ENCODE measurements at places on chromosomes 11 and 22.

DNA sequence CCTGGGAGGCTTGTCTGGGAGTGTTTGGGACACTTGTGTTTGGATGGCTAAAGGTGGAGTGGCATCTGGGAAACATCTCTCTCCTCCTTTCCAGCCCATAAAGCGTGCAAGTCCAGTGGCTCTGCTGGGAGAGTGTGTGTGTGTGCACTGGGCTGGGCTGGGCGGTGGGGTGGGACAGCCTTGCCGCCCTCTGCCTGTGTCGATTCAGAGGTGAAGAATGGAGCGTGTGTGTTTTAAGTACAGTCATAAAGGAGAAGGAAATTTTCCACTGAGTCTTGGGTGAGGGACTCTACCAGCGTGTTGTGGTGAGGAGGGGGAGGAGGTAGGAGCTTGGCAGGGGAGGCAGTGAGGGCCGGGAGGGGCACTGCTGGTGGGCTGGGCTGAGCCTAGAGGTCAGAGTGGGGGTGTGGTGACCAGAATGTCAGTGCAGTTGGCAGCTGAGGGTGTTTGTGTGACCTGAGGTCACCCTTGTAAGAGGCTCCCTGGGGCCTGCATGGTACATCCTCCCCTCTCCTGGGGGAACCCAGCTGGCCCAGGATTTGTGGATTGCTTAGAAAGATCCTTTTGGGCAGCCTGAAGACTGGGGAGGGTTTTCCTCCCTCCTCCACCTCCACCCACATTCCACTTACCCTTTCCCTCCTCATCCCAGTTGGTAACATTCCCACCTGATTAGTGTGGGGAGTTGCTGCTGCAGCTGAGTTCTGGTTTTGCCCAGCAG, 1.7 kb downstream of the TIMP3 start:
- no peaks in the 10 kb centered on the region for H3K27me3 ChIP-seq
- H3K27ac ChIP-seq: no peak overlapping the region
- H3K4me1 ChIP-seq: peaks cover 30% of the 10 kb centered on the region

DNA sequence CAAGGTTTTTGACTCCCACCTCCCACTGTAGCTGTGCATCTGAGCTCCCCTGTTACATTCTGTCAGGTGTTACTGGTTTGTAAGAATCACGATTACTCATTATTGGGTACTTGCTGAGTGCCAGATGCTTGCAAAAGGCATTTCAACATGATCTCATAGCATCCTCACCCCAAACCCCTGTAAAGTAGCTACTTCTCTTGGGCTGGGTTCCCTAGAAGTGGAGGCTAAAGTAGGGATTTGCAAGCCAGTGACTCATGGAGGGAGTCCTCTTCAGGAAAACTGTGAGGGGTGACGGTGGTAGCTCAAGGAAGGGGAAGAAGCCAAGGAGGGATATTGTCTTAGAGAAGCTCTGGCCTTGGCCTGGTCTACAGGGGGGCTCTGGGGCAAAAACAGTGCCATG, 78.6 kb downstream of the TIMP3 start:
- H3K36me3 ChIP-seq: no peaks in the 10 kb centered on the region
- peak overlapping the region; percentile 78 for H3K27ac ChIP-seq
- peak; percentile 31 for DNase-seq
- no peak overlapping the region for H3K4me3 ChIP-seq
- peaks cover 41% of the 10 kb centered on the region for H3K4me1 ChIP-seq

- no peaks in the 10 kb centered on the region for H3K27me3 ChIP-seq
- no peaks in the 10 kb centered on the region for H3K36me3 ChIP-seq
- H3K4me3 ChIP-seq: no peak overlapping the region
- no peak for DNase-seq
- no peak overlapping the region for H3K27ac ChIP-seq
These were observed 1.4 kb downstream of the HBB start for GRCh38 chr11:5225480-5225871.

DNA sequence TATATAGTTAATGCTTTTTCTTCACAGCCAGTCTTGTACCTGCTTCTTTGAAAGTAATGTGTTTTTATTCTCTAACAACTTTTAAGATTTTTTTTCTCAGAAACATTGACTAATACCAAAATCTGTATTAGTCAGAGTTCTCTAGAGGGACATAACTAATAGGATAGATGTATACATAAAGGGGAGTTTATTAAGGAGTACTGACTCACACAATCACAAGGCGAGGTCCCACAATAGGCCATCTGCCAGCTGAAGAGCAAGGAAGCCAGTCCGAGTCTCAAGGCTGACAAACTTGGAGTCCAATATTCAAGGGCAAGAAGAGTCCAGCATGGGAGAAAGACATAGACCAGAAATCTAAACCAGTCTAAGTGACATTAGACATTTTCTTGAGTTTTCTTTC, 140.0 kb downstream of the RAB38 start:
- H3K27ac ChIP-seq: no peak overlapping the region
- DNase-seq: no peak
- H3K4me3 ChIP-seq: no peak overlapping the region

DNA sequence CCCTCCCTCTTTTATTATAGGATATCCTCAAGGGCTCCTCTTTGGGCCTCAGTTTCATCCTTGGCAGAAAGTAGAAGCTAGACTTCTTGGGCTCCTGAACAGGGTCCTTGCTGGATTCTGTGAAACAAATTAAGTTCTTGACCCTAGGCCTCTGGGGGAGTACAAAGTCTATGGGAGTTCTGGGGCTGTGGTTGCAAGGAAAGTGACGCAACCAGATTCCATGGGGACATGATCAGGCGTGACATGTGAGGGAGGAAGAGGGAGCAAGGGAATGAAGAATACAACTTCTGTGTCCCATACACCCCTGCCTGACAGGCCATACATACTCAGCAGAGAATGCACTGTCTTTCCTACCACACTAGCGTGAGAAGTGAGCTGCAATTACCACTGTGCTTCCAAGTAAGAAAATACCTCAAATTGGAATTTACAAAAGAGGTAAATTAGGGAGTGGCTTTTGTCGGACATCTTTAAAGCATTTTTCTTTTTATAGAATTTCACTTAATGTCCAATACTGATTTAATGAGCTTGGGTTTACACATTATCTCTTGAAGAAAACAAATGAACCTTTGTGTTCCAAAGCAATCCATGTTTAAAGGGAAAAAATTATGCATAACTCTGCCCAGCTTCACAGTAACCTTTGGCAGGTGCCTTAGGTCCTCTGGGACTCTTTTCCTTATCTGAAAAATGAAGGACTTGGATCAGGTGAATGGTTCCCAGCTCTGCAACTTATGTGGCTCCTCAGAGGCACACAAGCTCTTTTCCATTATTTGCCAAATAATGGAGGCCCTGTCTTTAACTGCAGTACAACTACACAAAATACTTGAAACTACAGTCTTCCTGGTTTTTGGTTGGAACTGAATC, 38.9 kb downstream of the LIMK2 start:
- peaks cover 2% of the 10 kb centered on the region for H3K36me3 ChIP-seq
- 0 out of 2 replicates have a peak, but pooled peaks cover 2% of the 10 kb centered on the region for H3K4me1 ChIP-seq
- H3K27me3 ChIP-seq: no peaks in the 10 kb centered on the region
- H3K27ac ChIP-seq: no peak overlapping the region
- no peak overlapping the region for H3K4me3 ChIP-seq

GRCh38 chr22:24129263-24129651, 52.0 kb upstream of the SUSD2 start:
- no peaks in the 10 kb centered on the region for H3K36me3 ChIP-seq
- no peak overlapping the region for H3K4me3 ChIP-seq
- H3K4me1 ChIP-seq: no peaks in the 10 kb centered on the region

GRCh38 chr11:42849362-42849761, 462.4 kb upstream of the API5 start:
- H3K36me3 ChIP-seq: no peaks in the 10 kb centered on the region
- H3K4me3 ChIP-seq: no peak overlapping the region
- no peaks in the 10 kb centered on the region for H3K4me1 ChIP-seq
- H3K27ac ChIP-seq: no peak overlapping the region
- H3K27me3 ChIP-seq: no peaks in the 10 kb centered on the region

DNA sequence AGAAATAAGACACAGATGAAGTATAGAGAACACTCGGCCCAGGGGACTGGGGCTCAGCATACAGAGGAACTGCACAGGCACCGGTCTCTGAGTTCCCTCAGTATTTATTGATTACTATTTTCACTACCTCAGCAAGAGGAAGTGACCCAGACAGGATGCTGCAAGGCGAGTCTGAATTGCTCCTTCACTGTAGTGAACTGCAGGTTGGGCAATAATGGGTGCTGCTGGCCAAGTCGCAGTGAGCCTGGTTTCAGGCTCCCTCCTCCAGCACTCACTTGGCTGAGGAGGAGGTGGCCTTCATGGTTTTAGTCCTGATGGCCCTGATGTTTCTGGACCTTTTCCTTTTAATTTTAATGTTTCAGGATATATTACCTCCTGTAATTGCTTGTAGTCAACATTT, 10.4 kb downstream of the OR52K2 start:
- no peak overlapping the region for H3K4me3 ChIP-seq
- no peaks in the 10 kb centered on the region for H3K36me3 ChIP-seq
- no peak for DNase-seq

DNA sequence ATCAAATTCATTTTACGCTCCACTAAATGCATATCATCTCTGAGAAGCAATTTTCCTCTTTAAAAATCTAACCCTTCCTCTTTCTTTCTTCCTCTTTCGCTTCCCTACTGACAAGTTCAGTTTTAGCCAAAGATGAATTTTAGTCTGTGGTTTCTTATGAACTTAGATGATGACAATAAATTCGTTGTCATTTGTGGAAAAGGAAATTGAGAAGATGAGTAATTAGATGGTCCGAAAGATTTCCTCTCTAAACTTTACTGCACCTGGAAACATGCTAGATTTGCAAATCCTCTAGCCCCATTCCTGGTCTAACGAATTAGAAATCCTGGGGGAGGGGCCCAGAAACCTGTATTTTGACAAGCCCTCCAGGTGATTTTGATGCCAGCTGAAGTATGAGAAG, 855.4 kb upstream of the CHORDC1 start:
- no peak for DNase-seq
- peaks cover 16% of the 10 kb centered on the region for H3K4me1 ChIP-seq
- H3K4me3 ChIP-seq: no peak overlapping the region
- no peaks in the 10 kb centered on the region for H3K36me3 ChIP-seq
- H3K27me3 ChIP-seq: no peaks in the 10 kb centered on the region

DNA sequence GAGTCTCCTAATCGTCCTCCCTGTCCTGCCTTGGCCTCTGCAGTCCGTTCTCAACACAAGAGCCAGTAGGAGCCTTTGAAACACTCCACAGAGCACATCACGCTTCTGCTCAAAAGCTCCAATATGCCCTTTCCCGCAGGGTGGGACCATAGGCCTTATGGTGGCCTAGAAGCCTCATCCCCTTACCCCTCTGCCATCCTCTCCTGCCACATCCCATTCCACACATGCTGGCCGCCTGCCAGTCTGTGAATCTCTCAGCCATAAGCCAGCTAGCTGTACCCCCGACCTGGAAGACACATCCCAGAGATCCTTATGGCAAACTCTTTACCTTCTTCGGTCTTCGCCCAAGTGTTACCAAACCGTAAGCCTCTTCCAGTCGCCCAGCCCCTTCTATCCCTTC, 157.8 kb downstream of the ENTHD1 start:
- no peaks in the 10 kb centered on the region for H3K36me3 ChIP-seq
- H3K27me3 ChIP-seq: no peaks in the 10 kb centered on the region
- no peak overlapping the region for H3K4me3 ChIP-seq

- no peaks in the 10 kb centered on the region for H3K36me3 ChIP-seq
- H3K27ac ChIP-seq: no peak overlapping the region
- H3K27me3 ChIP-seq: no peaks in the 10 kb centered on the region
- no peak for DNase-seq
- peaks cover 26% of the 10 kb centered on the region for H3K4me1 ChIP-seq
These were observed 120.0 kb downstream of the KCNQ1 start for GRCh38 chr11:2564588-2565425.

DNA sequence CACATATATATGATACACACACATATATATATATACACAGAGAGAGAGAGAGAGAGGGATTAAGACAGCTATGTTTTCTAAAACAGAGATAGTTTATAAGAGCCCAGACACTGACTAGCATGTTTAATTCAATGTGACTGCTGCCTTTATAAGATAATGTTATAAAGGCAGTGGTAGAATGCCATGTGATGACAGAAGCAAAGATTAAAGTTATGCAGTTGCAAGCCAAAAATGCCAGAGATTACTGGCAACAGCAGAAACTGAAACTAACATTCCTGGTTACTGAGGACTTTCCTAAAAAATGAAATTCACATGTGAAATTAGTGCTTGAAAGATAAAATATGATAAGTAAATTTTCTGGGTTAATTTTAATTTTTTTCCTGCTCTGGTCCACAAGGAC, 1888.9 kb downstream of the LRRC4C start:
- no peak for DNase-seq
- no peak overlapping the region for H3K27ac ChIP-seq
- no peaks in the 10 kb centered on the region for H3K27me3 ChIP-seq
- H3K36me3 ChIP-seq: no peaks in the 10 kb centered on the region
- H3K4me1 ChIP-seq: no peaks in the 10 kb centered on the region

DNA sequence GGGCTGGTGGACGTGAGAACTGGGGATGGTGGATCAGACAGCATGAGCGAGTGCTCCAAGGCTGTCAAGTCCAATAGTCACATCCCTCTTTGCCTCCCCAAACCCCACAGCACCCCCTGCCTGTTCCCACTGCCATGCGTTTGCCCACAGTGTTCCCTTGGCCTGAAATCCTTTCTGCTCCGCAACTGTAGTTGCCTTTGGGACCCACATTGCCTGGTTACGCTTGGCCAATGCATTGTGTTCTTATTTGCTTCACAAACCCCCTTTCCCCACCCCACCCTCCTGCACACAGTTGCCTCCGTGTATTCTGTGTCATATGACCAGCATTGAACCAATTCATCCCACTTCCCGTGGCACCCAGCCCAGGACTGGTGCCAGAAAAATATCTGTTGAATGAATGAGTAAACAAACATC, 2.1 kb upstream of the KIAA0930 start:
- no peaks in the 10 kb centered on the region for H3K27me3 ChIP-seq
- no peak overlapping the region for H3K4me3 ChIP-seq
- no peaks in the 10 kb centered on the region for H3K36me3 ChIP-seq
- no peaks in the 10 kb centered on the region for H3K4me1 ChIP-seq
- no peak overlapping the region for H3K27ac ChIP-seq
- no peak for DNase-seq

GRCh38 chr11:93196816-93197379, 893 bp downstream of the SLC36A4 start:
- H3K4me1 ChIP-seq: no peaks in the 10 kb centered on the region
- H3K4me3 ChIP-seq: peak overlapping the region; percentile 87
- H3K27me3 ChIP-seq: no peaks in the 10 kb centered on the region

DNA sequence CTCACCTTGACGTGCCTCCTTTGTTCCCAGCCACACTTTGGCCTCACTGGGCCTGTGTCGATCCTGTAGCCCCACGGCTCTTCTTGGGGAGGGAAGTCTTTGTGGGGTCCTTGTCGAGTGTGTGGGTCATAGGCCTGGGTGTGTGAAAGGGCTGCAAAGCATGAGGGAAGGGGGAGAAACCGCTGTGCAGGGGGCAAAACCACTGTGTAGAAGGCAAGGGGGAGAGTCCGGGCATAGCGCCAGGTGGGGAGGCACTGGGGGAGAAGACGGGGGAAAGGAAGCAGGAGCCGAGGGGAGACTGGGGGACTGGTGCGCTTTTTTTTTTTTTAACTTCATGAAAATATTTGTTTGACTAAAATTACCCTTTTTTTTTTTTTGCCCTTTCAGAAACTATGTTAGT, 65.1 kb upstream of the RASD2 start:
- H3K4me1 ChIP-seq: peaks cover 11% of the 10 kb centered on the region
- DNase-seq: peak; percentile 45
- H3K36me3 ChIP-seq: no peaks in the 10 kb centered on the region
- no peaks in the 10 kb centered on the region for H3K27me3 ChIP-seq

All from SJCRH30 (cell line).